ENCODE measurements at places on chromosomes 6 and 20.

GRCh38 chr6:22411376-22412105 lies 114.7 kb upstream of the PRL start:
- no peak for DNase-seq

- DNase-seq: no peak
Measured at GRCh38 chr6:84274856-84275255, 47.4 kb upstream of the CEP162 start.

DNA sequence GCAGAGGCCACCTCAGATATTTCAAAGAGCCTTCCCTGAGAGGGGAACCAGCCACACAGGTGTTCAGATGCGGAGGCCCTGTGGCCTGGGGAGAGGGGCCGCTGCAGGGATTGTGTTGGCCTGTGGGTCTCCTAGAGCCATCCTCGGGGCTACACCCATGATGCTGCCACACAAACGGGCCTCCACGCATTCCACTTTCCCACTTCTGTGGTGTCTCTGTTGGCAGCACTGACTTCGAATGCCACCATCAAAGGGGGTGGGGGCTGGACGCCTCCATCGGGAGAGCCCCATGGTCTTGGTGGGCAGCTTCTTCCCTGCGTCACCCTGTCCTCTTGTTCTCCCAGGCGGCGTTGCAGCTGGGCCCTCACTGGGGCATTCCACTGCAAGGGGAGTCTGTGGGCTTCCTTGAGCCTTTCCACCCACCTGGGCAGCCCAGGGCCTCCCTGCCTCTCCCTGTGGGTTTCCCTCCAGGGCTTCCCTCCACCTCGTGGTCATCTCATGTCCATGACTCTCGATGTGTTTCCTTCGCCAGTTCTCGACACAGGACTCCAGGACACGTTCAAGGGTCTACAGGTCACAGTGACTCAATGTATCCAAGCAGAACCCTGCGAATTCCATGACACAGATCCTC lies 145.5 kb downstream of the ERMARD start:
- no peak for DNase-seq

- DNase-seq: peak; percentile 42
Measured at GRCh38 chr6:63573076-63573898, 1.0 kb downstream of the LOC128125822 start.

- DNase-seq: no peak
Measured at GRCh38 chr20:22473293-22473692, 111.1 kb downstream of the FOXA2 start.

DNA sequence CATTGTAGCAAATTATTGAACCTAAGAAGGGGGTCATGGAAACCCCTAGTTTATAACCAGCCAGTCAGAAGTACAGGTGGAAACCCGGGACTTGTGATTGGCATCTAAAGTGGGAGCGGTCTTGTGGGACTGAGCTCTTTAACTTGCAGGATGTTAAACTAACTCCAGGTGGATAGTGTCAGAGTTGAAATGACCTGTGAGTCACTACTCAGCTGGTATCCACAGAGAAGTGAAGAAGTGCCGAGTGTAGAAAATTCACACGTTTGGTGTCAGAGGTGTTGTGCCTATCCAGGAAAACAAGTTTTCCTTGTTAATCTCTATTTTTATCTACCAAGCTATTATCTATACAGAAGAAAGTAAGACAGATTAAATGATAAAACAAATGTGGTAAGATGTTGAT lies 179.7 kb downstream of the ADGRG6 start:
- no peak for DNase-seq

- DNase-seq: no peak
Measured at GRCh38 chr6:135583256-135583761, 85.8 kb upstream of the AHI1 start.

DNA sequence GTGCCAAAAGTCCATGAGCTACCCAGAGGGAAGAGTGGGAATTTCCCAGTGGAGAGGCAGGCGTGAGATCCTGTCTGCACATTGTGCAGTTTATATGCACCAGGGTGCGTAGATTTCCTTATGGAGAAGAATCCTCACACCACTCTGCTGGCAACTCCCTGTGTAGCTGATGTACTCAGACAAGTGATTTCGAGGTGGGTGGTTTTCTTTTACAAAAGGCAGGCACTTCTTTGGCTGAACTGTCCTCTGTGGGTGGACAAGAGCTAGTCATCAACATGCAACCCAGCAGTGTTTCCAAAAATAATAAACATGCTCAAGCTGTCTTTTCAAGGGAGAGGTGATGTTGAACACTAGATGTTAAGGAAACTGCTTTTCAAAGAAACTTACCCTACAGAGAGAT lies 121.7 kb upstream of the NXT1 start:
- DNase-seq: peak; percentile 83

DNA sequence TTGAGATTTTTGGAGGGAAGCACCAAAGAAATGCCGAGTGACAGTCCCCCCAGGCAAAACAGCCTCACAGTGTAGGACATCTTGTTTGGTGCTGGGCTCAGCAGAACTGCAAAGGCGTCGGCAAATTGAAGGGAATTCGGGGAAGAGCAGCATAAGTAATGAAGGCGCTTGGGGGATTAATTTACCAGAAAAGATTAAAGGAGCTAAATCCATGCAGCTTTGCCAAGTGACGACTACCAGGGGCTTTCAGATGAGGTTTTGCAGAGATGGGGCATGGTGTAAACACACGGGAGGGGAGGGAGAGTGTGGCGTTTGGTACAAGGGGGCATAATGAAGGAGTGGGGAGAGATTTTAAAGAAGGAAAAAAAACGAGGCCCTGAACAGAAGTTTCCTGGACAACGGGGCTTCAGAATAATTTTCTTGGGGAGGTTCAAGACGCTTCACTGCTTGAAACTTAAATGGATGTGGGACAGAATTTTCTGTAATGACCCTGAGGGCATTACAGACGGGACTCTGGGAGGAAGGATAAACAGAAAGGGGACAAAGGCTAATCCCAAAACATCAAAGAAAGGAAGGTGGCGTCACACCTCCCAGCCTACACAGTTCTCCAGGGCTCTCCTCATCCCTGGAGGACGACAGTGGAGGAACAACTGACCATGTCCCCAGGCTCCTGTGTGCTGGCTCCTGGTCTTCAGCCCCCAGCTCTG lies 45.4 kb upstream of the CDH22 start:
- no peak for DNase-seq

- no peak for DNase-seq
Measured at GRCh38 chr6:41561931-41562911, 16.0 kb downstream of the FOXP4 start.

GRCh38 chr6:47729019-47729418 lies 30.6 kb downstream of the ADGRF4 start:
- DNase-seq: no peak

GRCh38 chr20:51735728-51736600 lies 32.2 kb downstream of the ATP9A start:
- DNase-seq: no peak

DNA sequence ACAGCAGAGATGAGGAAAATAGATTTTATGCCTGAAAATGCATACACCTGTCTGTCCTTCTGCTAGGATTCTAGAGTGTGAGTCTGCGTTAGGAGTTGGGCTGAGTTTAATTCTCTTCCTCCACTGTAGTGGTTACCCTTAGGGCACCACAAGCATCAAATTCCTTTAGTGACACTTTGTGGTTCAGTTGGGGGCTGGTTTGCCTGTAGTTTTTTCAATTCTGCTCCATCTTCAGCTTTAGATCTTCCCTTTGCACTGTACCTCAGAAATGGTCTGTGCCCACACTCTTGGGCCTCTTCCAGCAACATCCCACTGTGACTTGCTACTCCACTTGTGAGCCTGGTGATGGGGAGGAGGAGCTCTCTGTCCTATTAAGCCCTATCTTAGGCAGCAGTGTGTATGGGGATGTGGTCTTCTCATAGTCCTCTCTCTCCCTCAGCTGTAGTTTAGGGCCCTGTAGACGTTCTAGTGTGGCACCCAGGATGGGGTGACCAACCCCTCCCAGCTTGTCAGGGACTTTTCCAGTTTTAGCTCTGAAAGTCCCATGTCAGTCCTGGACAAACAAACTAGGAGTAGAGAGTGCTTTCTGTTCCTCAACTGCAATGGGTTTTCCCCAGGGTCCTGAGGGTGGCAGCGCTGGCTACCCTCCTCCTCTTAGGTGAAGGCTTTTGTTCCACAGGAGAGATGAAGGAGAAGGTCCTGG lies 19.7 kb upstream of the OGFRL1 start:
- no peak for DNase-seq

GRCh38 chr6:3284436-3284876 lies 25.7 kb downstream of the PSMG4 start:
- DNase-seq: no peak

GRCh38 chr20:22371843-22372242 lies 212.5 kb downstream of the FOXA2 start:
- DNase-seq: no peak

GRCh38 chr6:134425513-134425912 lies 107.6 kb upstream of the SGK1 start:
- DNase-seq: no peak

- DNase-seq: no peak
Measured at GRCh38 chr6:127796713-127797112, 104.1 kb downstream of the THEMIS start.

DNA sequence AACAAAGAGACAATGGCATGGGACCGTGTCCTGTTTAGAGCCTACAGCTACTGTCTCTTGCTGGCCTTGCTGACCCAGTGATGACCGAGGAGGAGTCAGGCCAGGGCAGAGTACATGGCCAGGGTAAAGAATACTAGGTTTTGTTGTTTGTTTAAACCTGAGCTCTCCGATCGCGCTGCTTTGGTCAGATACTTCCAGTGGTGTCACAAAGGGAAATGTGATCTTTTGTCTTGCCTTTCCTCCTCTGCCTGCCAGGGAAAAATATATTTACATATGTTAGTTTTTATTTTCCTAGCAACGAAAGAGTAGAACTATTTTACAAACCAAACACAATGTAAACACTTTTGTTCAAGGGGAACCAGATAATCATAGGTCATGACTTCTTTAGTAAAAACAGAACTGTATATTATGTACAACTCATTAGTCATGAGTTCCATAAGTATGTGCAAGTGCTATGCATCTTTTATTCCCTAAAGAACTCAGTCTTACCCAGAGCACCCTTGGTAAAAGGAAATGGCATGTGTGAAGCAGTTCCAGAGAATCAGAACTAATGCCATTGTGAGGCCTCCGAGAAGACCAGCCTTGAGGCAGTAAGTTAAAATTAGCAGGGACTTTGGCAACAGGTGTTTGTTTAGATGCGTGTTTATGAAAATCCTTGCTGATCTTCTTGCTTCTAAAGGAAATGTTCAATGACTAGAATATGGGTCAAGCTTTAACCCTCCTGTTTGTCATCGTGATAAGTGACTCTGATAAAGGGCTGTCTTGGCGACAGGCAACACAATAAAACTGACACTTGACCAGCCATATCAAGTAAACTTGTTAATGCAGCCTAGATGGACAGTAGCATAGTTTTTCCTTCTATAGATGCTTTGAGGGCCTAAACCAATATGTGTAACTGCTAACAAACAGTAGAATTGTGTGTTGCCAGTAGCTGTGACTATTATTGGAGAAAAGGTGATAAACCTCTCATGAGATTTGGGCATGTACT lies 204.6 kb downstream of the NKAIN2 start:
- DNase-seq: peak; percentile 2

GRCh38 chr6:130158056-130158455 lies 64.7 kb downstream of the SAMD3 start:
- DNase-seq: no peak

GRCh38 chr20:50138120-50138478 lies 15.4 kb downstream of the PEDS1 start:
- no peak for DNase-seq

GRCh38 chr6:7050872-7051779 lies 56.6 kb upstream of the RREB1 start:
- peak; percentile 57 for DNase-seq

- no peak for DNase-seq
Measured at GRCh38 chr6:135129136-135129856, 51.8 kb upstream of the MYB start.

GRCh38 chr6:63807056-63807455 lies 171.5 kb downstream of the PHF3 start:
- no peak for DNase-seq

DNA sequence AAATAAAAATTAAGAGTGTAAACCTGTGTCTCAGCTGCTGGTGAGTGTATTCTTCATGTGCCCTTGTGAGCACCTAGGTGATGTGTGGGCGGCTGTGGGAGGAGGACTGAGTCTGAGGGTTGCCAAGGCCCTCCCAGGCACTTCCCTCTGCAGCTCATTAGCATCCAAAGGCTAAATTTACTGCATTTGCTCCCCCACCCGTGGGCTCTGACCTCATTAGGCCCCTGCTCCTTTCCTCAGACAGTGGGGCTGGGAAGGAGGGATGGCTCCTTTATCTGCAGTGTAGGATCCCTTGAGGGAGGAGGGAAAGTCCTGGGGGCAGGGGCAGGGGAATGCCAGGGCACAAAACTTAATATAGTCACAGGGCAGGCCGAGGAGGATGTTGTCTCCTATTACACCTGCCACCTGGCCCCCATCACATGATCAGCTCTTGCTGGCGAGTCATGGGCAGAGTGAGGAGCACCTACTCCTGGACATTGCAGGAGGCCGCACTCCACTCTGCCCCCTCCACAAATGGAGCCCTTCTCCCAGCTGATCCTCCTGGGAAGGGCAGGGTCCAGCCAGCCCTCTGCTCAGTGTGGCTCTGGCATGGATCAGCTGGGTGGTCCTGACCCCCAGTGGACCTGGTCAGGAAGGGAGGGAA lies 133.2 kb downstream of the MRPL14 start:
- no peak for DNase-seq

GRCh38 chr20:52166150-52166549 lies 25.4 kb downstream of the ZFP64 start:
- DNase-seq: no peak

- DNase-seq: no peak
Measured at GRCh38 chr6:18978337-18979128, 591.4 kb downstream of the RNF144B start.

GRCh38 chr6:84575264-84575663 lies 189.1 kb downstream of the TBX18 start:
- peak; percentile 71 for DNase-seq

DNA sequence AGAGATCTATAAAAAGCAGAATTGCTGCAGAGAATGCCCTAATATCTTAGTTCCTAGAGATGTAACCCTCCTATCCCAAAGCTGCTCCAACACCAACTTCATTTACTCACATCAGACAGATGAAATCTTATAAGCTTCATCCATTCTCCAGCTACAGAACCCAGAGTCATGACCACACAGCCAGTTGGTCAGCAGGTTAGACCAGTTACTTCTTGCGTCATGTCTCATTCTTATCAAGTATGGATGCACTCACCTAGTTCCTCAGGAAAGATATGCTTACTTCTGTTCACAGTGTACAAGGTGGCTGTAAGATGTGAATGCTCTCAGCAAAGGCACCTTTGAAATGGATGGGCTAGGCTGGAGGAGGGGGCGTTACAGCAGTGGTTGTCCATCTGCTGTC lies 47.9 kb upstream of the ISM1 start:
- DNase-seq: no peak

- DNase-seq: peak; percentile 47
Measured at GRCh38 chr6:161242779-161243693, 30.8 kb downstream of the AGPAT4 start.

- no peak for DNase-seq
Measured at GRCh38 chr6:148455674-148456558, 113.3 kb downstream of the SASH1 start.

- DNase-seq: peak; percentile 96
Measured at GRCh38 chr6:43454696-43455530, 435 bp downstream of the DLK2 start.

GRCh38 chr20:62555642-62556420 lies 80.0 kb upstream of the GATA5 start:
- no peak for DNase-seq
